ENCODE measurements at places on chromosomes 3 and 15. TPM values are rescaled to one million over a fixed set of nuclear protein-coding genes. Genes with fewer than 3 reads are reported as not detected.
A peak's percentile ranks its signal among the peaks of the same experiment; 100 is the strongest.

ACKR4 gene
- 0.94 TPM for total RNA-seq

GHSR gene
- not detected for total RNA-seq

PKM gene
- total RNA-seq: 452 TPM

COLQ gene
- total RNA-seq: 4.2 TPM

FANCD2OS gene
- total RNA-seq: not detected

- H3K36me3 ChIP-seq: no peaks in the 10 kb centered on the region
- no peaks in the 10 kb centered on the region for H3K4me1 ChIP-seq
- no peak for DNase-seq
Measured at GRCh38 chr3:145696011-145696410, 465.0 kb downstream of the PLOD2 start.

DNA sequence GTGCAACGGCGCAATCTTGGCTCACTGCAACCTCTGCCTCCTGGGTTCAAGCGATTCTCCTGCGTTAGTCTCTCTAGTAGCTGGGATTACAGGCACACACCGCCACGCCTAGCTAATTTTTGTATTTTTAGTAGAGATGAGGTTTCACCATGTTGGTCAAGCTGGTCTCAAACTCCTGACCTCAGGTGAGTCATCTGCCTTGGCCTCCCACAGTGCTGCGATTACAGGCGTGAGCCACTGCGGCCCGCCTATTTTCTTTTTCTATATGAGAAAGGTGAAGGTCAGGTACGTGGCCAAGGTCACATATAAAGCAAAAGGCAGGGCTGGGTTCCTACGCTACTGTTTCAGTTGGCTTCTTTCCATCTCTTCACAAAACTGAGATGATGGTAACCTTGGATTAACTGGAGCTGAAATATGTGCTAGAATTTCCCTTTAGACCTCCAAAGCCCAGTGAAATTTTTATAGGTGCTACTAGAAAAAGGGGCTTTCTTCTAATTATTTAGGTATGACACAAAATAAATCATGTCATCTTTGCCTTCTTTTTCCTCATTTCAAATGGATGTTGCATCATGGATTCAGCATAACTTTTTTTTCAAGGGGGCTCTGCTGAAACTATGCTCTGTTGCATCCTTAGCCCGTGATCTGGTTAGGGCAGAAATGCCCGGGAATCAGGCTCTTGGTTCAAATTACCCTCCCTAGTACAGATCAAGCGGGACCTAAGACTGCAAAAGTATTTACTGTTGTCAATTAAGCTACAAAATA, 68.5 kb downstream of the MYO1E start:
- no peak for DNase-seq
- no peaks in the 10 kb centered on the region for H3K27me3 ChIP-seq
- H3K27ac ChIP-seq: no peak overlapping the region
- no peaks in the 10 kb centered on the region for H3K36me3 ChIP-seq

DNA sequence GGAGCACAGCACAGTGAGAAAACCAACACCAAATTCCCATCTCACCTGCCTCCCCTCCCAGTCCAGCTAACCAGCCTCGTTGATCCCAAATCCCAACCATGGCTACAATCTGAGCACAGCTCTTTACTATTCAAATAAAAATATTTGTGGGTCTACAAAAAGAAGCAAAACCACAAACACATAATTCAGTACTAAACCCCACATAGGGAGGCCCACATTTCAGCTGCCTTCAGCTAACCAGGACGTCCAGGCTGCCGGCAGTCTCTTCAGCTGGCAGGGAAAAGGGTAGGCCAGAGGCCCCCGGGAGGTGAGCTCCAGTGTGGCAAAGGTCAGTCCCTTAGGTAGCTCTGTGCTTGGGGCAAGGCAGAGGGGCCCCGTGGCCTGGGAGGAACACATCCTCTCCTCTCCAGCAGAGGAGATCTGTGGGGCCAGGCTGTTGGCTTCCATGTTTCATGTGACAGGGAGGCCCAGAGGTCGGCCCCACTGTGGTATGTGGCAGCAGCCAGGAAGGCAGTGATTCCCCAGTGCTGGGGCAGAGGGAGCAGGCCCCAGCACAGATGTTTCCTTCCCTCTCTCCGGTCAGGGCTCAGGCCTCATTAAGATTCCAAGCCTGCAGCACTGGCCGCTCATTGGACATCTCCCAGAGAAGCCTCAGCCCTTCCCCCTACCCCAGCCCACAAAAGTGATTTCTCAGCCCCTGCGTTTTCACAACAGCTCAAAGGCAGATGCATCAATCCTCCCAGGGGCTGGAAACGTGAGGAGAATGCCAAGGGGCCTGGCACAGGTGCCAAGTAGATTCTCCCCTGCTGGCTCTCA, 381.4 kb downstream of the NTRK3 start:
- no peak overlapping the region for H3K4me3 ChIP-seq
- DNase-seq: no peak
- no peak overlapping the region for H3K27ac ChIP-seq
- H3K4me1 ChIP-seq: no peaks in the 10 kb centered on the region

DNA sequence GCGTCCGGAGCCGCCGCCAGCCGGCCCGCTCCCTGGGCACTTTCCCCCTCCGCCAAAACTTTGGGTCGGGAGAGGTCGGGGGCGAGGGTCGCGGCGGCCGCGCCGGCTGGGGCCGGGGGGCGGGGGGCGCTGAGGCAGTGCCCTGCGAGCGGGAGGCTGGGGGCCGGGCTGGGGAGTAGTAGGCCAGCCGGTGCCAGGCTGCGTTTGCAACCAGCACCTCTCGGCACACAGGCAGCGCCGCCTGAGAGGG, 452 bp downstream of the BBX start:
- no peaks in the 10 kb centered on the region for H3K36me3 ChIP-seq
- peak overlapping the region; percentile 98 for H3K27ac ChIP-seq
- peaks cover 15% of the 10 kb centered on the region for H3K4me1 ChIP-seq

DNA sequence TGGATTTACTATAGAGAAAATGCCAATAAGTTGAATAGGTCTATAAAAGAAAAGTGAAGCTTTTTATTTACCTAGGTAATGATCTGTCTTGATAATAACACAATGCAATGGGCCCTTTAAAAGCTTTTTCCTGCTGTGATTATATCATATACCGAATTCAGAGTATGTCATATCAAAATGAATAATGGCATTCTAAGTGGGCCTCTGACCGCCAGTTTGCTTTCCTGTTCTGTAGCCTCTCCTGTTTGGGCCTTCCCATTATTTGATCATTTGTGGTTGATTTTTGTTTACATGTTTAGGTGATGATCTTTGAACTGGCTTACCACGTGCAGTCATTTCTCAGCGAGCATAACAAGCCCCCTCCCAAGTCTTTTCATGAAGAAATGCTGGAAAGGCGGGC, 14.9 kb downstream of the EIF2AK4 start:
- no peak overlapping the region for H3K4me3 ChIP-seq
- DNase-seq: no peak
- H3K27me3 ChIP-seq: no peaks in the 10 kb centered on the region
- no peak overlapping the region for H3K27ac ChIP-seq
